Cortex of kidney (tissue), 1 donor: ENCODE measurements at places on chromosomes 4 and X.

GRCh38 chrX:11791090-11791489 lies 33.1 kb downstream of the MSL3 start:
- DNase-seq, result no peak

- DNase-seq, result no peak
These were observed 170.6 kb upstream of the GK2 start for GRCh38 chr4:79578606-79579005.

- DNase-seq, result no peak
These were observed 7.6 kb downstream of the FABP2 start for GRCh38 chr4:119314356-119314755.

- no peak for DNase-seq
These were observed 45.2 kb downstream of the SLC4A4 start for GRCh38 chr4:71383984-71384383.

GRCh38 chrX:20988118-20988517 lies 386.1 kb upstream of the CNKSR2 start:
- DNase-seq, result no peak

DNA sequence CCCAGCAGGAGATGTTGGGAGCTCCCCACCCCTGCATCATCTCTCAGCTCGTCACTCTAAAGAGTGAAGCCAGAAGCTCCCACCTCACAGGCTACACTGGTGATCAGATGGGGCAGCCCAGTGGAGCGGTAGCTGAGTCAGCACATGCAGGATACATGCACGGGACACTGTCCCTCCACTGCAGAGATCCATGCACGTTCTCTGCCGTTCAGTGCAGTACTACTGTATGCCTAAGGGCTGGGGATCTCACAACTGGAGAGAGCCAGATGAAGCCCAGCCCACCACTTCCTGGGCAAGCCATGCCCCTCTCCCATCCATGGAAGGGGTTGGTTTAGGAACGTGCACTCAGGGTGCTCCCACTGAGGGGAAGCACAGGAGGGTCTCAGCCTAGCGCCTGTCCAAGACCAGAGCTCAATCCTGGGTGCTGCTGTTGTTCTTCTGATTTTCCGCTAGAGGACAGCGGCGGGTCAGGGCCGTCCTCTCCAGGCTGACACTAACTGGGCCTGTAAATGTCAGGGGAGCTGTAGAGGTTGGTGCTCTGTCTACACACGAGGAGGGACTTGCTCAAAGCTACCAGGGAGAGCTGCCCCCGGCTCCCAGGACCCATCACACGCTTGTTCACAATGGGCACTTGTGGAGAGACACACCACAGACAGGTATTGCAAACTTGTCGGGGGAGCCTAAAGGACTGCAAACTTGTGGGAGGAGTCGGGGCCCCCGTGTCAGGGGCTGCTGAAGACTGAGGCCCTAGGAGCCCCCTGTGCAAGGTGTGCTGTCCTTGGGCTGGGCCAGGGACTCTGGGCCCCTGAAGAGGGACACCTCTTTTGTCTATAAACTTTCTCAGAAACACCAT lies 18.2 kb upstream of the ABLIM2 start:
- DNase-seq, result no peak

GRCh38 chr4:6855692-6856297 lies 53.8 kb upstream of the TBC1D14 start:
- DNase-seq, result no peak

DNA sequence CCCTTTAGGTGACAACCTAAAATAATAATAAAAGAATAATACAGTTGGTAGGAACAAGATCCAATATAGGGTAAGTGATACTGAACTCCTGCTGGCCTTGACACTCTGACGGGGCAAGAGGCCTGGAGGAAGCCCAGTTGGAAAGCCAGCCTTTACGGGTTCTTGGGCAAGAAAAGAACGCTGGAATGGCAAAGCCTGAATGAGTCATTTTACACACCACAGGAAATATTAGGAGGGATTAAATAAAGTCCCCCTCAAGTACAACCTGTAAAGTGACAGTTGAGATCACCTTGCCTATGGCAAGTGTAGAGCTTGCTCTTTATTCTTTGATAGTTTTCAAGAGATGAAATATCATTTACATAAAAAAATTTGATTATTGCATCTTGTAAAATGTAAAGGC lies 244.5 kb upstream of the TLL1 start:
- DNase-seq, result no peak
